ENCODE measurements at places on chromosomes 3 and 15.

DNA sequence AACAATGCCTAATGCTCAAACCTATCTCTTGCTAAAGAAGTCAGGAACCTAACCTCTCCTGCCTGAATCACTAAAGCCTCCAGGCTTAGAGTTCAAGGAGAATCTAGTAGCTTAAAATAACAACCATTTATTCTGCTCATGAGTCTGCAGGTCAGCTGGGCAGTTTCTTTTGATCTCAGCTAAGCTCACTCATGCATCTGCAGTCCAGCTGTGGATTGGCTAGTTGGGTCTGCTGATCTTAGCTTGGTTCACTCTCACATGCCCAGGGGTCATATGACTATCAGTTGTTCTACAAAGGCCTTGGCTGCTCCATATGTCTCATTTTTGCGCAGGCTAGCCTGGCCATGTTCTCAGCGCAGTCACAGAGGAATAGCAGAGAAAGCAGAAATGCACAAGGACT is 109.2 kb upstream of the STT3B start:
- DNase-seq, result no peak

DNA sequence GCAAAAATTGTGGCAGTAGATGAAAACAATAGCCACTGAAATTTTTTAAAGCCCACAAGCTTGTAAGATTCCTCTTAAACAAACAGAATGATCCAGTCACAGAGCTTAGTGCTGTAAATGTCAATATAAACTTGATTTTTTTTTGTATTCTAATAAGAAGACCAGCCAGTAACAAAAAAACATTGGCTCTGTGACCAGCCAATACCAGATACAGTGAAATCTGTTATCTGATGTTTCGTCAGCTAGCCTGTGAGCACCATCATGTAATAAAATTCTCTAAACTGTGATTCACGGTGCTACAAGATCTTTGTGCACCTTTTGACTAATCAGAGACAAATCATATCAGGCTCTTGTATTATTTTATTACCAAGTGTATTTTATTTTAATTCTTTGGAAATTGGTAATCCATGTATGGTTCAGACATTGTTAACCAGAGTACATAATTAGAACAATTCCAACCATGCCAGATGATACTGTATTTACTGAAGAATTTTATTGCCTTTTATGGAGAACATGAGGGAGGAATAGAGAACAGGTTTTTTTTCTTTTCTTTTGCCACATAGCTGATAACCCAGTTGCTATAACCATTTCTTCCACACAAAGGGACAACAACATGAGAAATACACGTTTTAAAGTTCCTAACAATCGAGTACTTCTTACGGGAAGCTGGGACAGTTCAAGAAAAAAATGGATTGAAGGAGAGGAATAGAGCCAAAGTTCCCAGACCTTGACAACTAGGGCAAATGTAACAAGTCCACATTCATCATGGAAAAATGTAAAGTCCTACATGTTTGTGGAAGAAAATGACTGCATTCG is 71.9 kb downstream of the FILIP1L start:
- DNase-seq, result no peak

GRCh38 chr3:45113625-45114050 is 32.5 kb downstream of the CDCP1 start:
- no peak for DNase-seq

- DNase-seq, result no peak
Observed at GRCh38 chr3:186221760-186222378, 113.0 kb upstream of the ETV5 start.

DNA sequence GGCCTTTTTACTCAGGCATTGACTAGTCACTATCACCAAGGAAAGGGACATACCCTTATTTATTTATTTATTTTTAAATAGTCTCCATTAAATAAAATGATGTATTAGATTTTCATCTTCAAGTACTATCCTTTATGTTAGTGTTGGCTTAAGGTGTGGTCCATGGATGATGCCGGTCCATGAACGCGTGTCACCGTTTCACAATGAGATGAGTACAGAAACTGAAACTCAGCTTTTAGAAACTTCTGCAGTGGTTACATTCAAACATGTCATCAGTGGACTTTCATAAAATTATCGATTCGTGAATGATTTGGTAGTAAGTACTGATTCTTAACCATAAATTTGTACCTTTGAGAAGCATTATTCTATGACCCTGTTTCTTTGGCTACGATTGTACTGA is 166.6 kb downstream of the SATB1 start:
- DNase-seq, result no peak

DNA sequence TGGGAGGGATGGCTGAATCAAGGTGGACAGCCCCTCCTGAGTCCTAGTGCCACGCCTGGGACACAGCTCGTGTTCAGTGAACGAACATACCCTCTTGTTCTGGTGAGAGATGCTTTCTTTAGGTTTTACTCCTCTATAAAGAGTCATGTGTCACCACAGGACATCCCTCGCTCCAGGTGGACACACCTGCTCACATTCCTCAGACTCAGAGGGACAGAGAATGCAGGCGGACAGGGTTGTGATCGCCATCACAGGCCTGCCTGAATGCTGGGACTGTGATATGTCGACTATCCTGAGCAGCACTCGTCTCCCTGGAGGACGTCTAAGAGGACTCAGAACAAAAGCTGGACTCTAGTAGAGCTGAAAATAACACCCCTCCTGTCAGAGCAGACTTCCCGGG is 96.4 kb upstream of the SNRPA1 start:
- no peak for DNase-seq

GRCh38 chr3:4045756-4046155 is 246.5 kb downstream of the LRRN1 start:
- no peak for DNase-seq

DNA sequence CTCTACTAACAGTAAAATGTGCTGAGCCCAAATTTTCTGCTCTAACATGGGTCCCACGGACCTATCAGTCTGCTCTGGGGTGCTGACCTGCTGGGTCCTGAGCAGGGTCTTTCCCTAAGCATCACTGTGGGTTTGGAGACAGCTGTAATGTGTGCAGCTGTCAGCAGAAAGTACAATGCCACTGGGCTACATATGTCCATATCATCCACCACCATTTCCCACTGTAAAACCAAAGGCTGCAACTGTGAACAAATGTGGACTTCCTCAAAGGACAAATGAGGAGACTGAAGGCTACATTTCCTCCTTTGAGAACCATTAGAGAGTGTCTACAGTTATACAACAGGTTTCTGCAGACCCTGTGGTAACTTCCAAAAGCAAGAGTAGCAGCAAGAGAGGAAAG is 33.8 kb upstream of the IP6K2 start:
- DNase-seq, result no peak

GRCh38 chr3:175326041-175326440 is 466.9 kb downstream of the NAALADL2 start:
- DNase-seq, result no peak
